Chondrocyte (in vitro differentiated cells): ENCODE measurements at places on chromosomes 3 and 15. TPM values are rescaled to one million over a fixed set of nuclear protein-coding genes. Genes with fewer than 3 reads are reported as not detected.

GRCh38 chr3:149898771-149899170 lies 71.9 kb downstream of the PFN2 start:
- no peaks in the 10 kb centered on the region for H3K27me3 ChIP-seq
- H3K27ac ChIP-seq: peak overlapping the region; percentile 74
- H3K36me3 ChIP-seq: no peaks in the 10 kb centered on the region
- H3K4me3 ChIP-seq: no peak overlapping the region
- H3K4me1 ChIP-seq: peaks cover 32% of the 10 kb centered on the region

DNA sequence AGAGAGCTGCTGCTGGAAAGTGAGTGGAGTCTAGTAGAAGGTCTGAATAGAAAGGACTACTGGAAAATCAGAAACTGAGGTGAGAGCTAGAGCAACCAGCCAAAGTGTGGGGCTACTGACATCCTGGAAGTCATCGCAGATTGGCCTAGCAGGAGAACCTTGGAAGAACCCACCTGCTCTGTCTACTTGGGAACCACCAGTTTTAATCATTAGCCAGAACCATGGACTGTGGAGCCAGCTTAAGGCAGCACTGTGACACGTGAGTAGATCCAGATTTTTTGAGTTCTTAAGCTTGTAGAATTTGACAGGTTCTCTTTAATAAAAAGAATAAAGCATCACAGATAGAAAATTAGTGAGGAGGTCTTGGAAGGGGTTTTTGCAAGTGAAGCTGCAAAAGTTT lies 179.1 kb upstream of the PEX5L start:
- H3K4me3 ChIP-seq: no peak overlapping the region
- H3K27me3 ChIP-seq: no peaks in the 10 kb centered on the region
- no peak overlapping the region for H3K27ac ChIP-seq
- no peaks in the 10 kb centered on the region for H3K4me1 ChIP-seq

- peaks cover 19% of the 10 kb centered on the region for H3K27me3 ChIP-seq
- no peak overlapping the region for H3K27ac ChIP-seq
- no peaks in the 10 kb centered on the region for H3K36me3 ChIP-seq
- DNase-seq: peak; percentile 65
Measured at GRCh38 chr3:126522363-126522788, 1.6 kb upstream of the CHST13 start.

GRCh38 chr3:89847955-89848354 lies 740.5 kb downstream of the EPHA3 start:
- H3K4me3 ChIP-seq: no peak overlapping the region
- no peak for DNase-seq
- H3K36me3 ChIP-seq: no peaks in the 10 kb centered on the region
- no peak overlapping the region for H3K27ac ChIP-seq

GRCh38 chr15:32840507-32841245 lies 122.9 kb downstream of the GREM1 start:
- H3K4me1 ChIP-seq: peaks cover 37% of the 10 kb centered on the region
- no peak for DNase-seq
- H3K4me3 ChIP-seq: no peak overlapping the region
- no peaks in the 10 kb centered on the region for H3K27me3 ChIP-seq

GRCh38 chr15:68627995-68628394 lies 49.2 kb downstream of the CORO2B start:
- no peak overlapping the region for H3K27ac ChIP-seq
- H3K4me1 ChIP-seq: peaks cover 66% of the 10 kb centered on the region
- H3K27me3 ChIP-seq: no peaks in the 10 kb centered on the region
- peaks cover 1% of the 10 kb centered on the region for H3K36me3 ChIP-seq
- no peak for DNase-seq
- no peak overlapping the region for H3K4me3 ChIP-seq

- peaks cover 48% of the 10 kb centered on the region for H3K4me1 ChIP-seq
- H3K27ac ChIP-seq: no peak overlapping the region
- no peaks in the 10 kb centered on the region for H3K36me3 ChIP-seq
- DNase-seq: no peak
Measured at GRCh38 chr3:69867941-69868505, 128.8 kb downstream of the MITF start.

DNA sequence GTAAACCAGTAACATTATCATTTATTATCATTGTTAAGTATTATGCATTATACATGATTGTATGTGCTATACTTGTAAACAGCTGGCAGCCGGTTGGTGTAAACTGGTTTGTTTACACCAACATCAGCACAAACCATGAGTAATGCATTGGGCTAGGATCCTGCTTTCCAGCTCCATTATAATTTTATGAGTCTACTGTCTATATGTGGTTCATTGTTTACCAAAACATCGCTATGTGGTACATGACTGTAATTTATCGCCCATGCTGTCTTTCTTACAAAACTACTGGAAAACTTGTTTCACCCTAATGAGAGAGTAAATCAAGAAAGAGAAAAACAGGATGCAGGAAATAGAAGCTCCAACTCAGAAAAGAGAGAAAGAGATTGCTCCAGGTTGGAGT lies 224.8 kb upstream of the CBLB start:
- DNase-seq: no peak
- no peak overlapping the region for H3K4me3 ChIP-seq
- H3K27me3 ChIP-seq: no peaks in the 10 kb centered on the region
- H3K4me1 ChIP-seq: peaks cover 10% of the 10 kb centered on the region
- no peak overlapping the region for H3K27ac ChIP-seq

DNA sequence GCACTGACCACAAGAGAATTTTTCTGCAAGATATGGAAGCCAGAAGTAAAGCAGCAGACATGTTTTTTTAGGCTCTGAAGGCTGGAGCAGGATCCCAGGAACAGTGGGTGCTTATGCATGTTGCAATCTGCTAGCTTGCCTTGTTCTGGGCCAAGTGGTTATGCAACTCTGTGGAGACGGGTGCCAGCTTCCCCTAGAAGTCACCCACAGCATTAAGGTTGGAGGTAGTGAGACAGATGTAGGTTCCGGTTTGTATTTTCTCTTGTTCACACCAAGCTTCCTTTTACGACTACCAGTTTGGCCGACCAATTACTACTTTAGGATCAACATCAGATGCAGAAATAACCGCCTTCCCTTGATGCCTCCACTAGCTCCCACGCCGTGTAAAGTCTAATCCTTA lies 11.1 kb downstream of the DPH3 start:
- no peaks in the 10 kb centered on the region for H3K27me3 ChIP-seq
- no peak overlapping the region for H3K4me3 ChIP-seq
- H3K36me3 ChIP-seq: no peaks in the 10 kb centered on the region
- H3K4me1 ChIP-seq: no peaks in the 10 kb centered on the region

DNA sequence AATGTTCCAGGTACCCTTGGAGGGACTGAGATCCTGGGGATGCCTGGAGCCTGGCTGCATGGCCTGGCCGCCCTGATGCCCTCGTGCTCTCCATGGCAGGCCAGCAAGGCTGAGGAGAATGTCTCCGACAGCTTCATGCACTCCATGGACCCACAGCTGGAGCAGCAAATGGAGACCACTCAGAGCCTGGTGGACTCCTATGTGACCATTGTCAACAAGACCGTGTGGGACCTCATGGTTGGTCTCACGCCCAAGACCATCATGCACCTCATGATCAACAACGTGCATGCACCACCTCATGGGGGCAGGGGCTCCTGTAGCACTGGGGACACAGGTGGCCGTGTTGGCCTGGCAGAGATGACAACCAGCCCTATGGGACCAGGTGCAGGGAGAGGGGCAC lies 19.7 kb downstream of the GOLGA6A start:
- H3K4me3 ChIP-seq: no peak overlapping the region
- H3K27ac ChIP-seq: no peak overlapping the region
- no peaks in the 10 kb centered on the region for H3K36me3 ChIP-seq
- H3K4me1 ChIP-seq: no peaks in the 10 kb centered on the region

- no peaks in the 10 kb centered on the region for H3K27me3 ChIP-seq
- H3K36me3 ChIP-seq: no peaks in the 10 kb centered on the region
- no peaks in the 10 kb centered on the region for H3K4me1 ChIP-seq
- no peak overlapping the region for H3K4me3 ChIP-seq
- no peak overlapping the region for H3K27ac ChIP-seq
Measured at GRCh38 chr15:94600505-94600904, 369.1 kb downstream of the MCTP2 start.

Gene POPDC2
- total RNA-seq: 0.80 to 1.1 TPM (median 1.0 TPM) in 3 replicates

Gene FEZF2
- not detected in 3 replicates for total RNA-seq

Gene STARD5
- 2.6 to 5.3 TPM (median 5.0 TPM) in 3 replicates for total RNA-seq

Gene RHO
- not detected in 3 replicates for total RNA-seq

Gene CMTM7
- 8.8 to 10.6 TPM (median 9.3 TPM) in 3 replicates for total RNA-seq
